ENCODE measurements at places on chromosomes 1 and 21.

DNA sequence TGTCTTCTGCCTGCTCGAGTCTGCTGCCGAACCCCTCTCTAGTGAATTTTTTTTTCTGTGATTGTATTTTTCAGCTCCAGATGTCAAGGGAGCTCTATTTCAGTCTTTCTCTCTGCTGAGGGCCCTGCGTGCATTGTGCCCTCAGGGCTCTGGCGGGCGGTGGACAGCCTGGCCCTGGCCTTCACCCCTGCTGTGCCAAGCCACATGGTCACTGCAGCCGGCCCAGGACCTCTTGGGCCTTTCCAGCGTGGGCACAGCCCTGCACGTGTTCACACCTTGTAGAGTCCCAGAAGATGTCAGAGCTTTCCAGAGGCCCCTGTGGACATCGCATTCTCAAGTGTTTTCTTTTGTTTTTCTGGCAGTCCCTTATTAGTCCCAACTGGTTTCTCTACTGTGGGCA is 55.7 kb downstream of the PCNT start:
- no peak for DNase-seq

DNA sequence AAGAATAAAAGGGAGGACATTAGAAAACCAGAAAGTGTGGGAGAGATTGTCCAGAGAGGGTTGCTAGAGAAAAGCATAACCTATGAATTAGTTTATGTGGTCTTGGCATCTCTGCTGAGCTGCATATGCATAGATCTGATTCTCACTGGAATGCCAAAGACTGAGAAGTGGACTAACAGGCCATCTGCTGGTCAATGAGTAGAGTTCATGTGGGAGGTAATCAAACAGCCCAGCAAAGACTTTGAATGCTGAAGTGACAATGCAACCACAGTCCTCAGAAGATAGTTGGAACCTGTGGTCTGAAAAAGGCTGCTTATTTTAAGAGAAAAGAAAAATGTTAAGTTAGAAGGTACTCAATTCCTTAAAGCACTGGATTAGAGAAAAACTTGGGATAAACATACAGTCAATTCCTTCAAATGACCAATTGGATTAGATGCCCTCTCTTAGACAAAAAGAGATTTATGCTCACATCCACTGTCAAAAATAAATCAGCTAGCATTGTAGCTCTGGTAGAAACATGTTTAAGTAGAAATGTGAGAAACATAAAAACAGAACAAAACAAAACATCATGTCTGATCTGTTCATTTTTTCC is 382.8 kb downstream of the AMY1C start:
- DNase-seq: no peak

GRCh38 chr1:101797722-101798121 is 199.0 kb downstream of the OLFM3 start:
- DNase-seq: no peak

- DNase-seq: no peak
Measured at GRCh38 chr1:2824999-2825398, 23.5 kb upstream of the TTC34 start.

DNA sequence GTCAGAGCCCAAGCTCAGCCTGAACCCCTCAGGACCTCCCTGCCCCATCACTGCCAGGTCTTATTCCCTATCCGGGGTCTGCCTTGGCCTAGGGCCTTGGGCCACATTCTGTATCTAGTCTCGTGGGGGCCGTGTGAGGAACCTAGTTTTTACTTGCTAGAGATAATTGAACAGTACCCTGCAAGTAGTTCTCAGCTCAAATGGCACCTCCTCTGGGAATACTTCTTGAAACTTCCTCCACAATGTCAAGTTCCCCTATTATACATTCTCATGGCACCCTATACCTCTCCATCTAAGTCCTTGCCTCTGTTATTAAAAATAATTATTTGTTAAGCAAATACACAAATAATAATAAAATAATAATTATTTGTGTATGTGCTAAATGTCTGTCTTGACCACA is 32.9 kb upstream of the CSF1 start:
- DNase-seq: no peak

GRCh38 chr21:30600787-30601186 is at the start of gene KRTAP22-1:
KRTAP22-1 (plus strand) TSS chr21:30601087.
- DNase-seq: no peak

GRCh38 chr1:23578997-23579363 is 19.7 kb upstream of the ID3 start:
- no peak for DNase-seq

DNA sequence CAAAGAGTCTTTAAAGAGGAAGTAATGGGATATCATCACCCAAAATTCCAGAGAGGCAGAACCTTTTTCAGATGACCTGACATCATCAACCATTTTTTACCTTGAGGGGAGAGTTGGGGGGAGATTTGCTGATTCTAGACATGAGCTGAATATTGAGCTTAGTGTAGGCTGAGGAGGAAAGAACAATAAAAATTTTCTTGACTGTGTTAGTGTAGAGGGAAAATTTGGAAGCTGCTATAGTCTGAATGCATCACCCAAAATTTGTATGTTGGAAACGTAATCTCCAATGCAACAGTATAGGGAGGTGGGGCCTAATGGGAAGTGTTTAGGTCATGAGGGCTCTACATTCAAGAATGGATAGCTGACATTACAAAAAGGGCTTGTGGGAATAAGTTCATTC is 17.8 kb upstream of the CD84 start:
- no peak for DNase-seq

GRCh38 chr1:211708006-211708405 is 32.6 kb upstream of the NEK2 start:
- DNase-seq: no peak

GRCh38 chr21:40160911-40161310 is 293.7 kb downstream of the PCP4 start:
- DNase-seq: no peak

- DNase-seq: no peak
Measured at GRCh38 chr1:239657291-239657690, 270.9 kb downstream of the CHRM3 start.

GRCh38 chr1:219999821-220000220 is 46.5 kb downstream of the EPRS1 start:
- no peak for DNase-seq

GRCh38 chr1:64246294-64246917 is 43.0 kb downstream of the UBE2U start:
- no peak for DNase-seq

GRCh38 chr21:28657566-28657965 is 335.1 kb downstream of the LTN1 start:
- no peak for DNase-seq

GRCh38 chr21:44703731-44704635 is 7.0 kb downstream of the KRTAP10-12 start:
- no peak for DNase-seq

GRCh38 chr1:25066731-25067517 is 136.8 kb upstream of the RUNX3 start:
- DNase-seq: no peak

DNA sequence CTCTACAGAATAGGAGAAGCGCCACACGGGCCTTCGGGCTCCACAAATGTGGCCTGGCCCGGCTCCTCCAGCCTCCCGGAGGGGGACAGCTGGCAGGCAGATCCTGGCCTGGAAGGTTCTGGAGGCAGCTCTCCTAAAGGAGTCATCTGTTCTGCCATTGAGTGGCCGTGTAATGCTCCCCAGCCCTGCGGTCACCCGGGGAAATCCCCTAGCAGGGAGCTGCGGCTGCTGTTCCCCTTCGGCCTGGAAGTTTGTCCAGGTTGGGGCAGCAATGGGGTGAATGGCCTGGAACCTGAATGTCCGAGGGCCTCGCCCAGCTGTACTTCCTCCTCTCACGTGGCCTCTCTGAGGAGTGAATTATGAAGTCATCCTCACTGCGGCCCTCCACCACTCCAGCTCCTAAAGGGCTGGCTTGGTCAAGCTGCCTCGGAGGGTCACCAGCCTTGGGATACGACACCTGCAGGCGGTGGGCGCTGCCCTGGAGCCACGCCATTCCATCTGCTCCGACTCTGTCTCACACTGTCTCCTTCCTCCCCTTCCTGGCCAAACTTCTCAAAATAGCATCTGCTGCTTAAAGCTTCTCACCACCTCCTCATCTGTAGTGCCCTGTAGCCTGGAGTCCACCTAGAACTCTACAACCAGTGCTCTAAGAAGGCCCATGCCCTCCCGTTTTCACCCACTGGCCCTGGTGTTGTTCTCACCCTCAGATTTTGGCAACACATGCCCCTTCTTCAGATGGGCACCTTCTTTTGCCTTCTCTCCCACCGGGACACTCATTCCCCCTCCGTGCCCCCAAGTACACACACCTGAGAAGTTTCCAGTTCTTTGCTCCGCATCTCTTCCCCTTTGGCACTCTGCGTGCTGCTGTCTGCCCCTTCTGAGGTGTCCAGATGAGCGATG is 54.4 kb upstream of the TMPRSS2 start:
- DNase-seq: no peak

DNA sequence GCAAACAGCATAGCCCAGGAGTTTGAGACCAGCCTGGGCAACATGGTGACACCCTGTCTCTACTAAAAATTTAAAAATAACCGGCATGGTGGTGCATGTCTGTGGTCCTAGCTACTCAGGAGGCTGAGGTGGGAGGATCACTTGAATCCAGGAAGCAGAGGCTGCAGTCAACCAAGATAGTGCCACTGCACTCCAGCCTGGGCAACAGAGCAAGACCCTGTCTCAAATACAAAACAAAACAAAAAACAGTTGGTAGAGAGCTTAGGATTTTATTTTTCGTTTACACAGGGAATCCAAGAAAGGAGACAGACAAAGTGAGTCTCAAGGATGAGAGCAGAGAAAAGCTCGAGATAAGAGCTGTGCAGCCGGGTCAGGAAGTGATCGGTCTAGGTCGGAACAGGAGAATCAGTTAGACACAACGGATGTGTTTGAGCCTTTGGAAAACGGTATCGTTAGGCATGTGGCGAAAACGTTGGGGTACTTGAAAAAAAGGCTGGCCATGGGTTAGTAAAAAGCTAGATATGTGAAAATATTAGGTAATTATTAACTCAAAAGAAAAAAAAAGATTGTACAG is 1.7 kb upstream of the MIB2 start:
- DNase-seq: no peak

GRCh38 chr1:3651026-3651929 is 1.0 kb upstream of the TP73 start:
- DNase-seq: no peak

DNA sequence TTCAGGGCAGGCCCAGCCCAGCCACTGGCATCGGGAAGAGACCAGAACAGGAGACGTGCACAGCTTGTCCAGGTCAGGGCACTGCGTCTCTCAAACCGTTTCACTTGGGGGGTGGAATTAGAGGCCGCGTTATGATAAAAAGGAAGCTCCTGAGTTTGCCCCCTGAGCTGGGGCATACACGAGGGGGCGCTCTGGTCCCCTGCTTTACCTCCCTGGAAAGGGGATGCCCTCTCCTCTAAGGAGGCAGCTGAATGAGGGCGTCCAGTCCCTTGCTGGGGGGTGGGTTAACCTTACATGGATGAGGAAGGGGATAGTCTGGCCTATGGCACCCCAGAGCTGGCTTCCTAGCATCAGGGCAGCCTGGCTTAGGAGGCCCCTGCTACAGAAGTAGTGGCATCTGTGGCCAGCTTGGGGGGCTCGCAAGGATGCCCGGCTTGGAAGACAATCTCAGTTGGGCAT is 2.3 kb downstream of the MYOG start:
- DNase-seq: peak; percentile 36

- no peak for DNase-seq
Measured at GRCh38 chr1:41626146-41626545, 141.7 kb upstream of the EDN2 start.

DNA sequence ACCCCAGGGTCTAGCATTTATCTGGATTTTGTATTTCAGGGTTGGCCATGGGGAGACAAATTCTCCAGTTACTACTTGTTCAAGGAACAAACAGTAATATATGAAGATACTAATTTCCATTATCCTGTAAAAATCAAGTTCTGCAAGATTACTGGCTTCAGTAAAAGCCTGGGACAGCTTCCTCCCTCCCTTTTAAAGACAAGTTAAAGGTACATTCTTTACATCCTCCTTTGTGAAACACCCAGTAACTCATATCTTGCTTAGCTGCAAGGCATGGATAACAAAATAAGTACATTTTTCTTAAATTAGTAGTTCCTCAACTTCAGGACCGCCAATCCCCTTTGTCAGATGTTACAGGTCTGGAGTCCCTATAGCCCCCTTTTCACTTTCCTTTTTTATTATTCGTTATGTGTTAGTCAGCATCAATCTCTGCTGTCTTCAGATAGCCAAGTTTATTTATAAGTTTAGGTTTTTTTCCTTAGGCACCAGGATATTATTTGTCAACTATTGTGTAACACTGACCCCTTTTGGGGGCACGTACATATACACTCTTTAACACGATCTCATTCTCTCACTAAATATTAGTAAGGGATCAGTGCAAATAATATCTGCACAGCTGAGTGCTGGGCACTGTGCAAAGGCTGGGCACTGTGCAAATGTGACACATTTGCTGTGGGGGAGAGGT is 9.8 kb downstream of the ERRFI1 start:
- DNase-seq: no peak

DNA sequence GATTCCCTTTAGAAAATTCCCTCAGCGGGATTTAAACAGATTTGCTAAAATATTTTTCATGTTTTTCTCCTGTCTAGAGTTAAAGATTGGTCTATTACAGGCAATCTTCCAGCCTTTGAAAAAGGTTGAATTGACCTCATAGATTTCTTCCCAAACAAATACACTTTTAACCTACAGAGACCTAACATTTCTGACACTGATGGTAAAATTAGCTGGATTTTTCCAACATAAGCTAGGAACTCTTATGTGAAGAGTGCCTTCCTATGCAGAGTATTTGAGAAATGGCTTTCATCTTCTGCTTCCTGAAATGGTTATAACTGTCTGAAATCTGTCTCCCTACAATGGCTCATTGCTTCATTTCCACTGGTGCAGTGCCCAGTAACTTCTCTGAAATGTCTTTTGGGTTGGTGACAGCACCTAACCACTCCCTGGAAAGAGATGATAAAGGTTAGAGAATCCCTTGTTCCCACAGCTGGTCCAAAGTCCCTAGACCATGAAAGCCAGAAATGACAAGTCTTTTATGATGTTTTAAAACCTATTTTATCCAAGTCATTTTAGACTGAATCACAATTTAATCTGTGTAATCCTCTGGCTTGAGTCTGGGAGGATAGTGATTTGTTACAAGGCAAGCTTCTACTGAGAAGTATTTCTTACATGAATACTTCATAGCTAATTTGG is 269.4 kb downstream of the BACH1 start:
- DNase-seq: no peak

- DNase-seq: no peak
Measured at GRCh38 chr1:163866564-163866963, 544.8 kb downstream of the NUF2 start.

All from right forelimb (tissue), 1 donor.